ENCODE measurements at places on chromosomes 7 and 10. TPM values are rescaled to one million over a fixed set of nuclear protein-coding genes. Genes with fewer than 3 reads are reported as not detected.

- no peak for ATAC-seq
Measured at GRCh38 chr7:77913977-77914607, 115.5 kb downstream of the PHTF2 start.

DNA sequence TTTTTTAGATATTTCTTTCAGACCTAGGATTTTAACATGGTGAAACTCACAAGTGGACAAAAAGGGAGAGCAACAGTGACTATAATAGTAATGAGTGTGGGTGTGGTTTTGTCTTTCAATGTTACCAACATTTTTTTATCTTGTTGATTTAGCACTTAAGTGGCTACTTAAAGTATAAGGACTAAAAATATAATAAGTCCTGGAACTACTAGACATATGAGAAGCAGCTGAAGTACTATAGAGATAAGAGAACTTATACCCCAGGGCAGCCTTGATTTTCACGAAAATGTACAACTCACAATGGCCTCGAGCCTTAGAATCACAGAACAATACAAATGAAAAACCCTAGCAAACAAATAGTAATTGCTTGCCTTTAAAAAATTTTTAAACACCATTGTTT lies 1151.8 kb downstream of the TYW1 start:
- no peak for ATAC-seq

DNA sequence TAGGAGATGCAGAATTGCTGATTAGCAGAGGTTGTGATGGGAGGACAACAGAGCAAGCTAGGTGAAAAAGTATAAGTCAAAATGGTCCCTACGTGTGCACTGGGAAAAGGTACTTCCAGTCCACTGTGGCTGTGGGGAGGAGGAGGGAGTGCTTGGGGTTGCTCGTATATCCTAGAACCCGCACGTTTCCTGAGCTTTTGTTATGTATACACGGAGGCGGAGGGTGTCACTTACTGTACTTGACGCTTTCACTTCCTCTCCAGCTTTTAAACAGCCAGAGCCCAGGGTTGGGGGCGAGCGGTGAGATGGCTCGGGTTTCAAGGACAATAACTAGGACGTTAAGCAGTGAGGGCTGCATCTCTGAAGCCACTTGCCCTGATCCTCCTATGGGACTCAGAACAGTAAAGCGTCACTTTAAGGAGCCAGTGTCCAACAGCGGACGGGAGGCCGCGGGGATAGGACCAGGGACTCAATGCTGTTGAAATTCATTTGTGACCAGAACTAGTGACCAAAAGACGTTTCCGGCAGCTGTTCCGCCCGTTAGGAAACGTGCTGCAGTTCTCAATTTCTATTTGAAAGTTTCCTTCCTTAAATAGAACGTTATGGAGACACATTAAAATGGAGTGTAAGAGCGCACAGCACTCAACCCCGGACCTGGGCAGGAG lies 985 bp upstream of the ETV1 start:
- ATAC-seq = peak; percentile 44

GRCh38 chr7:23491502-23491901 lies 21.2 kb upstream of the IGF2BP3 start:
- ATAC-seq = no peak

- ATAC-seq = no peak
Measured at GRCh38 chr10:127920306-127921074, 13.6 kb downstream of the PTPRE start.

- peak; percentile 80 for ATAC-seq
Measured at GRCh38 chr7:96729820-96730219, 20.2 kb upstream of the SEM1 start.

GRCh38 chr10:26714415-26715136 lies 17.1 kb downstream of the PDSS1 start:
- no peak for ATAC-seq

DNA sequence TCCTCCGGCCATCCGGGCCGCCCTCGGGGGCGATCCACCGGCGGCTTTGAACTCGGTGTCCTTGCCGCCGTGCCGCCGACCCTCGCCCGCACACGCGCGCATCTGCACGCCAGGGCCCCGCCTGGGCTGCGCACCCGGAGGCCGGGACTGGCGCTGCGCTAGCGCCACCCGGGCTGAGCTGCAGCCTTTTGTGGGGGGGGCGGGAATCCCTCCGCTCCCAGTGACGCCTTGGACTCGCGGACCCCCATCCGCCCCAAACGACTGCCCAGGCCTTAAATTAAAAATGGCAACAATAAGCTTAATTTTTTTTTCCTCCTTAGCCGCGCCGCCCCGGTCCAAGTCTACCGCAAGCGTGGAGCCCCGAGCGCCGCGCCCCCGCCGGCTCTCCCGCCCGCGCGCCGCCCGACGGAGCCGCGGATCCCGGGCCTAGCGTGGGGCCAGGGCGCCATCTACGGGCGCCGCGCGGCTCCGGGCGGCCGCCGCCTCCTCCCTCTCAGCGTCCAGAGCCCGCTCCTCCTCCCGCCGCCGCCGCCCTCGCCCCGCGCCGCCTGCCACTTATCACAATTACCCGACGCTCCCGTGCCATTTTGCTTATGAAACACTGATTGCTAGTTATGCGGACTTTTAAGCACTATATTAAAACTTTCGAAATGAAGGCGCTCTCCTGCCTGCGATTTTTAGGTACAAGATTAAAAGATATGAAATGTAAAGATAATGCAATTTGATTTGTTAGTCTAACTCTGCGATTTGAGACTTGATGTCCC lies 7.5 kb upstream of the EBF3 start:
- ATAC-seq = peak; percentile 83

- ATAC-seq = no peak
Measured at GRCh38 chr10:103619424-103620351, 126.2 kb downstream of the NEURL1 start.

- ATAC-seq = no peak
Measured at GRCh38 chr10:77516575-77516974, 121.0 kb downstream of the KCNMA1 start.

DNA sequence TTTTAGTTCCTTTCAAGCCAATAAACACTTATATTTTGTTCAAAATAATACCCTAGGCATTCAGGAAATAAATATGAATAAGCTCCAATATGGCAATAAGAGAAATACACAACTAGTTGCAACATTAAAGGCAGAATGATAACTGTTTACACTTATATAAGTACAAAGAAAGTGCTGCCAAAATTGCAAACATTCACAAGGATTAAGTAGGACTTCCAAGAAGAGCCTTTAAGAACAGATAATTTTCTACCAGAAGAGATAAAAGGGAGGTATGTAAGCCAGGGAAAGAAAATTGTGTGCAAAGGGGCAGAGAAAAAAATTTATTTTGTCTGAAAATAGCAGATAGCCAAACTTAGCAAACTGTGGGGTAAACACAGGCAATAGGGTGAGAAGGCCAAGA lies 83.8 kb downstream of the CTNNA3 start:
- no peak for ATAC-seq

DNA sequence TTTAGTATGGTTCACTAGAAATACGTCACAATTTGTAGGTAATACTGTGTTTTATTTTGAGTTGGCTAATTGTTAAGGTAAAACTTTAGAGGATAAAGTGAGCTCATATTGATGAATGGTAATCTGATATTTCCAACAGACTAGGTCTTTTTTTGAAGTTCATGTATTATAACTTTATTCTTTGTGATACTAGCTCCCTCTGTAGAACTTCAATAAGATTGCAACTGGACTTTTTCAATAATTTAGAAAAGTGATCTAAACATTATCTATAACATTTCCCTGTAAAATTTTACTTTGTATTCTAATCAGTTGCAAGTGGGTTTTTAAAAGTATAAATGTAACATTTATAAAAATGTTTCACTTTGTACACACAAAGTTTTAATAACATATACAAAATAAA lies 83.5 kb downstream of the ADK start:
- ATAC-seq = no peak

DNA sequence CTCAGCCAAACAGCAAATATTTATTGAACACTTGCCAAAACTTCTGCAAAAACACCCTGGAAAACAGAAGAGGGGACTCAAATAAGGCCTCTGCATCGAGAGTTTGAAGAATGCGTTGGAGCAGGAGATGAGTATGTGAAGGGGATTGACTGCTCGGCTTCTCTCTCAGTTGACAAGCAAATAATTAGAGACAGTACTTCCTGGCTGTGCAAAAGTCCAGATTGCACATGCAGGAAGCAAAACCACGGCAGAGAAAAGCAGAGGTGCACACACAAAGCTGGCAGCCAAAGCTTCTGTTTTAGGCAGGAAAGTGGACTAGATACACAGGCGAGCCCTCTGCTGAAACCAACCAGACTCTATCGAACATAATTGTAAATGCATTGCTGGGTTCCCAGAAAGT lies 343.6 kb upstream of the MGMT start:
- no peak for ATAC-seq

DNA sequence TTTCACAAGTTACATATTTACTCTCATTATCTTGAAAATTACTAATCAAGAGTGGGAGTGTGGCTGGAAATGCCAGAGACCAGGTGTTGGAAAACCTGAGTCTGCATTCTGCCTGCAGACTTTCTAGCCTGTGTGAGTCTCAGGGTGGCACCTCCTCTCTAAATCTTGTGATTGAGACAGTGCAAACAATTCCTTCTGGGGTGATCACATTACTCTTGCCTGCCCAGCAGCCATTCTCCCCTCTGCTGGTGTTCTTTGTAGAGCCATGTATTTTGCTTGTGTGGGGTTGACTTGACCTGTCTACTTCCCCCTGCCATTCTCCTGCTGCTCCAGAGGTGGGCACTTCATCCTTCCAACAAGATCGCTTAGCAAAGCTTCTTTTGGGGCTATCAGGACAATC lies 101.1 kb downstream of the RAPGEF5 start:
- no peak for ATAC-seq

- ATAC-seq = no peak
Measured at GRCh38 chr10:78321000-78321399, 287.3 kb downstream of the RPS24 start.

GRCh38 chr7:140691376-140692045 lies 5.0 kb upstream of the NDUFB2 start:
- no peak for ATAC-seq

- no peak for ATAC-seq
Measured at GRCh38 chr10:88555190-88555908, 27.8 kb downstream of the RNLS start.

DNA sequence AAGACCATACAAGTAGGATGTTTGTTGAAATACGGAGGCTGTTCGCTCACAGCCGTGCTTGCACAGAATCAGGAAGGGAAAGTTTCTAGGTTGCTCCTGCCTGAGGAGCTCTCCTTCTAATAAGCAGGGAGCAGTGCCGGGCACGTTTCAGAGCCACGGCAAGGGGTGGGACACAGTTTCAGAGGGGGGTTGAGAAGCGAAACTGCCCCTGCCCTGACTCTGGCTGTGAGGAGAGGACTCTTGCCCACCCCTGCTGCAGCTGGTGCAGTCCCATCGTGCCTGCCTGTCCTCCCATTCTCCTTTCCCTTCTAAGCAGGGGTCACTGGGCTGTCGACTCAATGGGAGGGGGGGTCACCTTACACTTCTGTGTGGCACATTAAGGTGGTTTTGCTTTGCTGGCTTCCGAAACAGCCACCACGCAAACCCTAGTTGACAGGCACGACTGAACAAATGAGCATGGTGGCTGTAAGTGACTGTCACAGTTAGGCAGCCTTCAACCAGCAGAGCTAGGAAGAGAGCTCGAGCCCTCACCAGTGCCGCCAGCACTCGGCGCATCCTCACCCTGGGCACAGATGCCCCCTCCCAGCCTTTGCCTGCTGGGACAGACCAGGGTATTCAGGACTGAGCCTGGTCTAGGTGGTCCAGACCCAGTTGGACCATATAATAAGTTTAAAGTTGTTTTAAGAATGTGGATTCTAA lies 37.5 kb downstream of the ZNF467 start:
- no peak for ATAC-seq

GRCh38 chr7:40542982-40543741 lies 408.4 kb downstream of the SUGCT start:
- no peak for ATAC-seq

GRCh38 chr10:67776371-67776770 lies 61.6 kb downstream of the DNAJC12 start:
- no peak for ATAC-seq

GRCh38 chr7:127389321-127389720 lies 3.2 kb downstream of the ZNF800 start:
- no peak for ATAC-seq

DNA sequence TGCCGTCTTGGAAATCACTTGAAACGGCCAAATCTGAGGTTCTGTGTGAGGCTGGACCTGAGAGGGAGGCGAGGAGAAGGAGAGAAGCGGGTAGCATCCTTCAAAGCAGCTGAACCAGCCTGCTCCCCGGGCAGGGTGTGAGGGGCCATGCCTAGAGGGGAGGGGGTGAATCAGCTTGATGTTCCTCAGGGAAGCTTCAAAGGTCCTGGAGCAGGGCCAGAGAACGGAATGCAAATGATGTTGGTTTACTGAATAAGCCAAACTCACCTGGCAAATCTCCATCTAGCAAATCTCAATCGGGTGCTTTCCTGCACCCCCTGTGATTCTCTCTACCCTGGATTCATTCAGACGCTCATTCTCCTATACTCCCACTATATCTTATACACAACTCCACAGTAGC lies 226.9 kb downstream of the WDR11 start:
- no peak for ATAC-seq

DNA sequence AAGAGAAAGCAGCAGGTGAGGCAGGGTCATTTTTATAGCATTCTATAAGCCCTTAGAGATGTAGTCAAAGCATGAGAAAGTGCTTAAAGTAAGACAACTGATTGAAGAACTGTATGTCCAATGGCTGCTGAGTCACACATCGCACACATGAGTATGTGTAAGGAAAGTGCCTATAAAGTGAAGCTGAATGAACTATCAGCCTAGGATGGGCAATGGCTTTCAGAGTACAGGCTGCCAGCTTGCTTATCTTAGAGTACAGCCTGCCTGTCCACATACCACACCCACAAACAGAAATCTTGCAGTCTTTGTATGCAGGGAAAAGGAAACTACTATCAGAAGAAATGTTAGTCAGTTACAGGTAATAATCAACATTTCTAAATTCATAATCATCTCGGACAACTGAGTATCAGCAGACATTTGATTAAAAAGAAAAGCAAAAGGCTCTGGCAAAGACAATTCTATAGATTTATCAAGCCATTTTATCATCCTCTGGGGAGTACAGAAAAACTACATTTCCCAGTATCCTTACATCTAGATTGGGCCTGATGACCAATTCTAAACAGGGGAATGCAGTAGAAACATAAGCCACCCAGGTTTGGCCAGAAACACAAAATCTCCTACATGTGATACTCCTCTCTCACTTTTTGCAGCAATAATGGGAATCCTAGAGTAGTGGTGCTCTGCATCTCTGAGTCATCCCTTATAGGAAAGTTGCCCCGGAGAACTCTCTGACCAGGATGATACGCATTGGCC lies 16.2 kb upstream of the EPHB6 start:
- no peak for ATAC-seq

DNA sequence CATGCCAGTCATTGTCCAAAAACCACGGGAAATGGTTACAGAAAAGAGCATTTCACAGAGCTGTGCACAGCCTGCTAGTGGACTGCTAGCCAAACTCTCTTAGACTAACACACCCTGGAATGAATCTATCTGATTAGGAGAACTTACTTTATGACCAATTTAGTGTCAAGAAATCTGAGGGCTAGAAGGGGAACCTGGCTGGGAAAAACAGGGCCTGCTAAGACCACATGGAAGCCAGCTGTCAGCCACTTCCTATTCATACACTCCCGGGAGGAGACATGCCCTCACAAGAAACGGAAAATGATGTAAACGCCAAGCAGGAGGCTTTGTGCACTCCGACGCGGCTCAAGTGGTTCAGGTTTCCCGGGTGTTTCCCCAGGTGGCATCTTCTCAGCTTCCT lies 54.8 kb downstream of the MPP7 start:
- ATAC-seq = peak; percentile 87

The AEBP1 gene
- total RNA-seq = 6.7 TPM

The ACTR1A gene
- 67.3 TPM for total RNA-seq

The CYP3A7 gene
- not detected for total RNA-seq

The CALHM1 gene
- 0.04 TPM for total RNA-seq

The DPYSL4 gene
- 1.6 TPM for total RNA-seq

The RBM48 gene
- total RNA-seq = 5.8 TPM
